ENCODE measurements at places on chromosomes 12 and 14. TPM values are rescaled to one million over a fixed set of nuclear protein-coding genes. Genes with fewer than 3 reads are reported as not detected.
A peak's percentile ranks its signal among the peaks of the same experiment; 100 is the strongest.

The NELL2 gene
- 12.3 TPM for polyA plus RNA-seq

The ZC2HC1C gene
- 1.4 TPM for polyA plus RNA-seq

The POTEG gene
- polyA plus RNA-seq: not detected

The EFS gene
- polyA plus RNA-seq: 51.5 TPM

The PTCSC3 gene
- polyA plus RNA-seq: not detected

The SLC5A8 gene
- polyA plus RNA-seq: not detected

The P2RX2 gene
- polyA plus RNA-seq: not detected

The TUNAR gene
- polyA plus RNA-seq: 0.50 TPM

The MYO1H gene
- not detected for polyA plus RNA-seq

The PKP2 gene
- 6.0 TPM for polyA plus RNA-seq

The RERGL gene
- polyA plus RNA-seq: 0.62 TPM

The GPR132 gene
- 0.67 TPM for polyA plus RNA-seq

DNA sequence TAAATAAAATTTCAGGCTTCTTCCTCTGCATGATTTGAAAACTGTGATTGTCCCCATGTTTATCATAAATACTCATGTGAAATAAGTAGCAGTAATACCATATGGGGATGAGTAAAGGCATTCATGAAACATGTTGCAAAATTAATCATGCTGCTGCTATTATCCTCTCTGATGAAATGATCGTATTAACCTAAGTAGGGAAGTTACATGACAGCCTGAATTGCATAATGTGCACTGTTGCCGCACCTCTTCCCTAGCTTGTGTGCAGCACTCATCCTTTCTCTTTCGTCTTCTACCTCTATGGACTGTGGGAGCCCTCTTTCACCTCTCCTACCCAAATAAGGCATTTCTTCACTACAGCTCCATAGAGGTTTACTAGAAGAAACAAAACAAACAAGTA lies 367.6 kb downstream of the SOX5 start:
- DNase-seq: no peak

DNA sequence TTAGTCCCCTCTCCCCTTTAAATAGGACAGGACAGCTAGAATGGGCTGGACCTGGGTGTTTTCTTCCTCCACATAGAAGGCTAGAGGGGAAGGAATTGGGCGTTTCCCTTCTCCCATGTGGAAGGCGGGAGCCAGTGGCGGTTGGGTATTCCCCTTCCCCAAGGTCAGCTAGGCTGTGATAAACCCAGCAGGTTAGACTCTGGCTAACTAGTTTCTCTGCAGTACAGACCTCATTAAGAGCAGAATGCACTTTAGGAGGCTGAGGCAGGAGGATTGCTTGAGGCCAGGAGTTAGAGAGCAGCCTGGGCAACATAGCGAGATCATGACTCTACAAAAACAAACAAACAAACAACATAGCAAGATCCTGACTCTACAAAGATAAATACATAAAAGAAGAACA lies 92.6 kb downstream of the BEGAIN start:
- no peak for DNase-seq

GRCh38 chr12:110744151-110744571 lies 1.5 kb upstream of the PPP1CC start:
- peak; percentile 11 for DNase-seq

- no peak for DNase-seq
Observed at GRCh38 chr14:50417853-50418252, 21.2 kb upstream of the CDKL1 start.

GRCh38 chr12:121132601-121133481 lies at the start of gene P2RX7:
Gene P2RX7 (plus strand): TSS chr12:121132876. CDS start chr12:121132971, 95 bp downstream.
- DNase-seq: peak; percentile 82

- DNase-seq: no peak
Observed at GRCh38 chr12:108201808-108202207, 72.7 kb downstream of the WSCD2 start.

DNA sequence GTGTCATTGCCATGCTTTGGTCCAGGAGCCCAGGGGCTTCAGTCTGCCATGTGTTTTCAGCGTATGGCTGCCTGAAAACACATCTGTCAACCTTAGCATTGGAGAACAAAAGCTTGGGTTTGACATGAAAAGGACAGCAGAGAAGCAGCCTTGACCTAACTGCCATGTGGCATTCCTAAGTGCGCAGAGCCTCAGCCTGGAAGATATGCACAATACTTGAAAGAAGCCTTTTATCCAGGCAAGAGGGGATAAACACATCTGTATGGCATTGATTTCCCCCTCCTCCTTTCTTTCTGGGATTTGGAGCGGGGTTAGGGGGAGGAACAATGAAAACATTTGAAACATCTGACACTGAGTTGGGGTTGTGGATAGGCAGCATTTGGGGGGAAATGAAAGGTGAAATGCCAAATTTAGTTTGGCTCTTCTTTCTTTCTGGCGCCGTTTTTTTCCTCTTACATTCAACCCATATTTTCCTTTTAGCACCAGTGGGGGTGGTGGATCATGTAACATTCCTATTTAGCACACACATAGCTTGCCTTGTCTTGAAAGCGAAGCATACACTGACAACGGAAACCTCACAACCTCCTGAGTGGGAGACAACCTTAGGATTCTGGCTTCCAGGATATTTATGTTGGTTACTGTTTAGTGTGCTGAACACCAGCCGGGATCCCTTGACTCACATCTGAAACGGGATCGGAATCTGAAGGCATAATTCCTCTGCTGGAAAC lies 177.0 kb downstream of the C12orf75 start:
- DNase-seq: peak; percentile 52

DNA sequence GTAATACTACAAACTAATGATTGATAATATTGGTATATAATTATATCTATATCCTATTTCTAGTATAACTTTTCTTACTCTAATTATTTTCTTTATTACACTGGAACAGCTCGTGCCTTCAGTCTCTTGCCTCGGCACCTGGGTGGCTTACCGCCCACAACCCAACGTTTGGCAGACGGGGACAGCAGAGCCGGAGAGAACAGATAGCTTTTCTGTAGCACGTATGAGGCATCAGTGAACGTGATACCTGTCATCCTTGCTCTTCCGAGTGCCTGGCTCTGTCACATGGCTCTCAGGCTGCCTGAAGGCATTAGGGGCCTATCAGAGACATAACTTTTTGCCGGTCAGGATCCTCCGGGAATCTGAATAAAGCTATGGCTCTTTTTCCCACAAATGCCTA lies 5.5 kb downstream of the PUS1 start:
- DNase-seq: no peak

- no peak for DNase-seq
Observed at GRCh38 chr14:51382506-51382905, 142.5 kb downstream of the TMX1 start.

GRCh38 chr12:100699209-100699608 lies 95.4 kb upstream of the ANO4 start:
- DNase-seq: peak; percentile 7

GRCh38 chr12:59357811-59358210 lies 238.0 kb upstream of the SLC16A7 start:
- DNase-seq: no peak

DNA sequence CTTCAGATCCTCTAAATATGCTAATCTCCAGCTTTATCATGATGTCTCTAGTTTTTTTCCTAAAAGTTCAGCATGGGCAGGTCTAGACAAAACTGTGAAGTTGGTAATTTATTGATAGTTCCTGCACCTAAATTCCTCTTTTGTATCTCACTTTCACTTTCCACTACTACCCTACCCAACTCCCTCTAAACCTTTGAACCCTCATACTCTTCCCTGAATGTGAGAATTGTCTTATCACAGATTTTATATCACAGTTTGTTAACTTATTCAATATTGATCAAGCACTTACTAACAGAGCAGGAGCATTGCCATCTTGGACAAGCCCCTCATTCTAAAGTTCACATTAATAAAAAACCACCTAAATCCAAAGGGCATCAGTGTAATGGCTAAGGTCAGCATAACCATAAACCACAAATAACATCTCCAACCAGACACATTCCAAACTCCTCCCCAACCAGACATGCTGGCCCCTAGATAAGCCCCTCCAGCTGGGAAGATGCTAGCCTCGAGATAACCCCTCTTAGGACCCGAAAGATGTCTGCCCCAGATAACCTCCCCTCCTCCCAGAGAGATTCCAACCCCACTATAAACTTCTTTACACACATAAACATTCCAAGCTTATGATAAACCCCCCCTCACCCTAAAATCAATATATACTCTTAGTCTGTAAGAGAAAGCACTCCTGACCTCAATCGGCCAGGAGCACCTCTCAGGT lies 78.7 kb downstream of the FSCB start:
- DNase-seq: no peak

DNA sequence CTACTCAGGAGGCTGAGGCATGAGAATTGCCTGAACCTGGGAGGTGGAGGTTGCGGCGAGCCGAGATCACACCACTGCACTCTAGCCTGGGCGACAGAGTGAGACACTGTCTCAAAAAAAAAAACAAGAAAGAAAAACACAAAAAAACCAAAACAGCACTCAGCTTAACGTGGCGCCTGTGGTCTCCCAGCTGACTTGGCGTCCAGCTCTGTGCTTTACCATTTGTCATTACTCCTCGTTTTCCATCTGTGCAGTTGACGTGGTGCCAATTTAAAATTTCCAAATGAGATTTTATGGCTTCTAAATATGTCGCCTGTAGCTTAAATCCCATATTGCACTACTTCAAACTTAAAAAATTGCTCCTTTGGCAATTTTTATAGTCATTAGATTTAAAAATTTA lies 2.0 kb downstream of the MGP start:
- peak; percentile 91 for DNase-seq

GRCh38 chr14:55539975-55540374 lies 40.0 kb upstream of the KTN1 start:
- DNase-seq: no peak

- no peak for DNase-seq
Observed at GRCh38 chr12:98578821-98579220, 14.7 kb upstream of the SLC25A3 start.

GRCh38 chr12:61023231-61023630 lies 1237.0 kb upstream of the USP15 start:
- DNase-seq: no peak

DNA sequence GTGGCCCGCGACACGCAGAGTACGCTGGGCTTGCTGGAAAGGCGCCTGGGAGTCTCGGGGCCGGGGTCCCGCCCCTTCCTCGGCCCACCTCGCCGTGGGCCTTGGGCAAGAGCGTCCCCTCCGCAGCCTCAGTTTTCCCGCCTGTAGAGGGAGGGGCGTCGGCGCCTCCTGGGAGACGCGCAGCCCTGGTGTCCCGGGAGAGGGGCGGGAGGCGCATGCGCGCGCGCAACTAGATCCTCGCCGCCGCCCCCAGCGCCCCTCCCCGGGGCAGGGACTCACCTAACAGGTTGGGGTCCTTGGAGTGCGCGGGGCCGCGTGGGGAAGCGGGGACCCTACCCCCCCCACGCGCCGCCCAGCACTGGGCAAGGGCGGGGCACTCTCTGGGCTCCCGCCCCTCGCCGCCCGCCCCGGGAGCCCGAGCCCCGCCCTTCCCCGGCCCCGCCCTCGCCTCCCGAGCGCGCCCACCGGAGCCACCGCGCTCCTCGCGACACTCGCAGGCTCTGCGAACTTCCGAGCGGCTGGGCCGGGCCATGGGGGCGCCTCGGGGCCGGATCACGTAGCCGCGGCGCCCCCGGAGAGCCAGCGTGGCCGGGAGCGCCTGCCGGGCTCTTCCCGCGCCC lies at the start of gene KIF26A:
TSS of gene KIF26A (plus strand) at position 490 of the 620 bp plus-strand sequence. CDS start 136 bp downstream, outside the sequence.
- no peak for DNase-seq

GRCh38 chr12:47900131-47901062 lies 4.4 kb downstream of the VDR start:
- no peak for DNase-seq
